ENCODE measurements at places on chromosomes 6 and 20. TPM values are rescaled to one million over a fixed set of nuclear protein-coding genes. Genes with fewer than 3 reads are reported as not detected.

DNA sequence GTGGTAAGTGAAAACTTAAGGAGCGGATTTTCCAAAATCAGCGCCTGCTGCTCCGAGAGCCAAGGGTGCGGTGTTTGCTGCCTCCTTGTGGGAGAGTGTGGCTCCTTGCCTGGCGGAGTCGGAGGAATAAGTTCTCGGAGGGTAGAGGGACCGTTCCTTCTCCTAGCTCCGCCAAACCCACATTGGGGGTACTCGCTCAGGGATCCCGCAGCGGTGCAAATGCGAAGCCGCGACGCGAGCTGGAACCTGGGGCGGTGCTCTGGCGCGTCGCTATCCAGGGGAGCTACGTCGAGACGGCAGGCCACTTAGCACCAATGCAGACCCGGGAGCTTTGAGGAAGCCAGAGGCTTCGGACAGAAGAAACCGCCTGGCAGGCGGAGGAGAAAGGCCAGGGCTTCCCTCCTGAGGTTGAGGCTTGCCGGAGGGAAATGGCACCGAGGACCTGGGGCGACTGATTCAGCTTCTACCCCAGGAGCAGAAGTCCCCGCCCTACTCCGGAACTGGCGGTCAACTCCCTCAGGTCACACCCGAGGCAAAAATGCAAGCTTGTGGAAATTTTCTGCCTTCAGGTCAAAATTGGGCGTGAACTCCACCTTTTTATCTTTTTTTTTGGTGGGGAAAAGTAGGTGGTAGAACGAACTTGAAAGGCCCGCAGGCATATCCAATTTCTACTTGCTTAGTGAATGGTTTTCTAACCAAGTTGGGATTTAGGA, 5.7 kb upstream of the DDX43 start:
- peak; percentile 84 for DNase-seq
- peak overlapping the region; percentile 80 for H3K4me3 ChIP-seq

DNA sequence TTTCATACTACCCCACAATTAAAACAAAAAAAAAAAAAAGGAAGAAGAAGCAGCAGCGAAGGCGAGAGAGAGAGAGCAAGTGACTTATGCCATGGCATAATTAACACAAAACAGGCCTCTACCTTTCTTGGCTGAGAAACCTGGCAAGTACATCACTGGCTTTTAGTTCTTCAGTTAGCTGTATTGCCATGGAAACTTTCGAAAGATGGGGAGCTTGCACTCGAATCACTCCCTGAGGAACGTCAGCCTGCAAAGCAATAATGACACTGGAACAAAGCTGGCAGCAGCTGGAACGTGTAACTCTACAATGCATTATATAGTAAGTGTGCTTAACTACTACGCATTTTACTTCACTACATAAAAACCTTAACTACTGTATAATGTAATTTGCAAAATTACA, 126.1 kb downstream of the ARHGAP18 start:
- peaks cover 7% of the 10 kb centered on the region for H3K36me3 ChIP-seq
- no peak overlapping the region for H3K4me3 ChIP-seq
- no peak for DNase-seq
- no peaks in the 10 kb centered on the region for H3K27me3 ChIP-seq
- no peaks in the 10 kb centered on the region for H3K4me1 ChIP-seq

DNA sequence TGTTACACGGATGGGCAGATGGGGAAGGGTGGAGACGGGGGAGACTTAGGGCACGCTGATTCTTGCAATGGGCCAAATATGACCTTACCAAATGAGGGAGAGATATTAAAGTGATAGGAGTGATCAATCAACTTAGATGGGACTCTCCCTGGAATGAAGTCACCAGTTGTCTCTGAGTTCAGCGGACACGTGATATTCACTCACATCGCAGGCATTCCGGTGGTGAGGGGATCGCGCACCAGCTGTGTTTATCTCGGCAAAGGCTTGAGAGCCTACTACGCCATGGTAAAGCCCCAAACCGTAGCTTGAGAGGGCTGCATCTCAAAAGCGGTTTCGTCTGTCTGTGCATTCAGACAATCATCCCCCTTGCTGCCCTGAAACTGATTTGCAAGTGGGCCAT, 5.5 kb downstream of the BMP7 start:
- no peak overlapping the region for H3K27ac ChIP-seq
- peaks cover 1% of the 10 kb centered on the region for H3K4me1 ChIP-seq
- peaks cover 80% of the 10 kb centered on the region for H3K27me3 ChIP-seq
- H3K36me3 ChIP-seq: no peaks in the 10 kb centered on the region

Gene SYTL3
- total RNA-seq: 133 TPM

DNA sequence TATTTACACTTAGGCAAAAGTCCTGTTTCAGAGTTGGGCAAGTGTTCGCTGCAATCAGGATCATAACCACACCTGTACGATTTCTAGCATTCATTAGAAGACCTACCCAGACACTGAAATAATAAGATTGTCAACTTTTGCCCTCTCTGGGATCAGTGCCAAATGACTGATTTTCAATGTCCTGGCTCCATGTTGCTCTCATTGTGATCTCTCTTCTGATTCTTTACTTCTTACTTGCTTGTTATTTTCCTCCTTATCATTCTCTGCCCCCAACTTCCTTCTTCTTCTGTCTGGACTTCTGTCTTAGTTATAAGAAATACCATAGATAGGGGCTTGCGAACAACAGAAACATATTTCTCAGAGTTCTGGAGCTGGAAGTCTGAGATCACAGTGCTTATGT, 94.4 kb upstream of the BMP2 start:
- no peak overlapping the region for H3K27ac ChIP-seq
- H3K36me3 ChIP-seq: no peaks in the 10 kb centered on the region
- no peaks in the 10 kb centered on the region for H3K27me3 ChIP-seq
- H3K4me1 ChIP-seq: no peaks in the 10 kb centered on the region

DNA sequence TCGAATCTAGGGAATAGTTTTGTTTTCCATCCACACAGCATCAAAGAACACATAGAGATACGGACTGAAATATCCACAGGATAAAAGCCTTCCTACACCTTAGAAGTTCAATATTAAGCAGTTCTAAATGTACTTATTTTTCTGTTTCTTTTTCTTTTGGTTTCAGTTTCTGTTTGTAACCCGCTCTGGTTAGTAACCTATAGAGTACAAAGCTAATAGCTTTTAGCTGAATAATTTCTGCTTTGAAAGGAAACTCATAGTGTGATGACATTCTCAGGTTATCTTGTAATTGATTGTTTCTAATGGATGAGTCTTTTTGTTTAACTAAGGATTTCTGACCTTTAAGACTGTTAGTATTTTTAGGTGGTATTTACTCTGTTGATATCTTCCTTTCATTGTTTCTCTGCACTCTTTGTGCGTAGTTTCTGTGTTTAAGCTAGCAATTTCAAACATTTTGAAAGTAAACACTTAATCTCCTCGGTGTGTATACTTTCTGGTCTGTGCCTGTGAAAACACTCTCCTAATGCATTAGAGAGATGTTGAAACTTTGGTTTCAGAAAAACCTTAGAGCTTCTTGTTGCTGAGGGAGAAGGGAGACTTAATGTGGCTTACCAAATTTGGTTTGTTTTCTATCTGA, 385.5 kb downstream of the HDGFL1 start:
- H3K27me3 ChIP-seq: no peaks in the 10 kb centered on the region
- peak overlapping the region; percentile 51 for H3K27ac ChIP-seq
- no peaks in the 10 kb centered on the region for H3K36me3 ChIP-seq
- peaks cover 18% of the 10 kb centered on the region for H3K4me1 ChIP-seq
- peak overlapping the region; percentile 62 for H3K4me3 ChIP-seq

GRCh38 chr20:46959081-46959692, 64.5 kb downstream of the EYA2 start:
- peaks cover 25% of the 10 kb centered on the region for H3K27me3 ChIP-seq
- DNase-seq: no peak
- H3K4me1 ChIP-seq: peaks cover 2% of the 10 kb centered on the region

DNA sequence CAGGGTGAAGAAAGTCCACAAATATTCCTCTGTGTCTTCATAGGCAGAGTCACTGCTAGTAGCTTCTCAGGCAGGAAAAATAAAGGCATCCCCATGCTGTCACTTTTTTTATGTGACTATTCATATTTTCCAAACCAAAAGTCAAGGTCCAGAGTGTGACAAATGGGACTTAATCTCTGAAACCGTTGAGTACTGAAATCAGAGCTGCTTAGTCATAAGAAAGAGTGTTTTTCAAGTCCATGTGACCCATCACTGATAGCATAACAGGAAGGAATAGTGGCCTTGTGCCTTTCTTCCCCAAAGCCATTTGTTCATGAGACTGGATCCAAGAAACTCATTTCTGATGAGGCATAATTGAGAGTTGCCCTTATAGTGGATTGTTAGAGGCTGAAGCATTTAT, 210.3 kb upstream of the TSHZ2 start:
- no peaks in the 10 kb centered on the region for H3K27me3 ChIP-seq
- no peak for DNase-seq
- H3K36me3 ChIP-seq: no peaks in the 10 kb centered on the region
- no peak overlapping the region for H3K4me3 ChIP-seq
- H3K27ac ChIP-seq: no peak overlapping the region

Gene ANGPT4
- total RNA-seq: not detected

Gene LGSN
- total RNA-seq: 0.15 TPM

Gene TMEM74B
- 1.8 TPM for total RNA-seq

- no peaks in the 10 kb centered on the region for H3K4me1 ChIP-seq
- H3K4me3 ChIP-seq: no peak overlapping the region
- H3K27me3 ChIP-seq: no peaks in the 10 kb centered on the region
- H3K27ac ChIP-seq: no peak overlapping the region
- peaks cover 55% of the 10 kb centered on the region for H3K36me3 ChIP-seq
Measured at GRCh38 chr6:105346052-105346451, 56.8 kb downstream of the PREP start.

DNA sequence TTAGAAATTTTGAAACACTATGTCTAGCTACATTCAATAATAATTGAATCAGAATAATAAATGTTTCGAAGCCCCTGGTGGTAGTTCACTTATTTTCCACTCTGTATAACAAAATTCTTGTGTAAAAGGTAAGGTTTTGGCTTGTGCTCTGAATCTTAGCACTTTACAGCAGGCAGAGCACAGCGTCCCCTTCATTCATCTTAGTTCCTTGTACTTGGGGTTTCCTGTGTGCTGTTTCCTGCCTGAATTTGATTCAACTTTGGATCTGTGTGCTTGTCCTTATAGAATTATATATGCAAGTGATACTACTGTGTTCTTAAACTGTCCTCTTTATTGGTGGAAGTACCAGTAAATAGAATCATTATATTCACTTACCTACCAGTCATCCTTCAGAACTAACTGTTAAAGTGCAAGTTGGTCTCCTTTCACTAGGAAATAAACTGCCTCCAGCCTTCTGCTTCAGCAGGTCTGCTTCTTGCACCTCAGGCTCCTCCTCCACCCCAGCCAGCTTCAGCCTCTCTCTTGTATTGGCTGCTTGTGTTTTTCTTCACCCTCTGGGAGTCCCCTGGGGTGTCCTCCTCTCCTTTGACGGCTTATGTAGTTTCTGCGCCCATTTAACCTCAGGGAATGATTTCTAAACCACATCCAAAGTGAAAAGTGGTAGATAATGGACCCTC, 28.8 kb upstream of the TULP4 start:
- no peaks in the 10 kb centered on the region for H3K27me3 ChIP-seq
- peak overlapping the region; percentile 42 for H3K27ac ChIP-seq
- DNase-seq: peak; percentile 27
- peak overlapping the region; percentile 0 for H3K4me3 ChIP-seq
- H3K4me1 ChIP-seq: peaks cover 36% of the 10 kb centered on the region
- H3K36me3 ChIP-seq: no peaks in the 10 kb centered on the region

GRCh38 chr6:159729598-159730331, 2.5 kb downstream of the WTAP start:
- H3K27ac ChIP-seq: no peak overlapping the region
- H3K4me3 ChIP-seq: peak overlapping the region; percentile 86
- H3K36me3 ChIP-seq: peaks cover 43% of the 10 kb centered on the region
- peaks cover 60% of the 10 kb centered on the region for H3K4me1 ChIP-seq
- peak; percentile 23 for DNase-seq
- H3K27me3 ChIP-seq: no peaks in the 10 kb centered on the region

DNA sequence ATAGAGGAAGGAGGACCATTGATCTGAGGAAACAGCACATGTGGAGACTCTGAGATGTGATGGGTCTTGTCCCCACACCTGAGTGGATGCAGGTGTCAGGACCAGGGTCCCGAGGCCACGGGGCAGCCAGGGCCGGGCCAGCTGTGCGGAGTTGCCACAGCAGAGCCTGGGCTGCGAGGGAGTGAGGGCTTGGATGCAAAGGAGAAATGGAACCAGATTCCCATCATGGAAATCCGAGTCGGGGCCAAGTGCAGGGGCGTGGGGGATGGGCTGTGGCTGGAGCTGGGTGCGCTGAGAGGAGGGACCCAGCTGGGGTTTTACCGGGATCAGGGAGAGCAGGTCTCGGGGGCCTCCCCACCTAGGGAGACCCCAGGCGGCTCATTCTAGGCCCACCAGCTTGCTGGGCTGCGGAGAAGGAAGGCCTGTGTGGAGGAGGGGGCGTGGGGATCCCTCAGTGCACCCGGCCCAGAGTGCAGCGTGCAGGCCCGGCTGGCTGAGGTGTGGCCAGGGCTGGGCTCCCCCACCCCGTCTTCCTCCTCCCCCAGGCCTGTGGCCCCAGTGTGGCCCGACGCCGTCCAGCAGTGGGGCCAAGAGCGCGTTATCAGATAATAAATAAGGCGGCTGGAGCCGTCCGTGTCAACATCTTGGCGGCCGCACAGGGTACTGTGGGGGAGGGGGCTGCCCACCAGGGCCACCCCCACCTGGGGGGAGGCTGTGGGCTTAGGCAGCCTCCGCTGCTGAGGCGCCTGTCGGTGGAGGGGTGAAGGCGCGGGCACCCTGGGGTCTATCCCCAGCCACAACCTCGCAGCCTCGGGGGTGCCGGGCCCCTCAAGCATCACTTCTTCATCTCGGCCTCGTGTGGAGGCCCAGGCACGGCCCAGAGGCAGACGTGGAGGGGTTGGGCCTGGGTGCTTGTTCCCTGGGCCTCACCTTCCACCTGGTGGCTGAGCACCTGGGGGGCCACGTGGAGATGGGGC, 17.2 kb downstream of the GATA5 start:
- H3K4me1 ChIP-seq: no peaks in the 10 kb centered on the region
- no peaks in the 10 kb centered on the region for H3K36me3 ChIP-seq

GRCh38 chr20:14234666-14235295, 102.6 kb downstream of the FLRT3 start:
- no peak for DNase-seq

DNA sequence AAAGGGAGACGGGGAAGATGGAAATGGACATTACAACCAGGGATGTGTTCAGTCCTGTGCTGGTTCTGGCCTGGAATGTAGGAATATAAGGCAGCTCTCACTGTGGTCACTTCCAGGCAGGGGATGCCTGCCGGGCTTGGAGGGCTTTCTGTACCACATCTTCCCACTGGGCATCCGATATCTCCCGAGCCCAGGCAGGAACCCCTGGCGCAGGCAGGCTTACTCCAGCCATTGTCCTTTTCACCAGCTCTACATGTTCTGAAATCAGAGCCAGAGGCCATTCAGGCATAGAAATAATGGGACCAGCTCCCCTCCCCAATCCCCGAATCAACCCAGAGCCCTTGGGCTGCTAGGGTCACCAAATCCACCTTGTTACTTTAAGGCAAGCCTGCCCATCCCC, 1.4 kb downstream of the MEA1 start:
- H3K4me1 ChIP-seq: peaks cover 53% of the 10 kb centered on the region
- H3K27me3 ChIP-seq: no peaks in the 10 kb centered on the region
- no peak for DNase-seq
- H3K36me3 ChIP-seq: peaks cover 64% of the 10 kb centered on the region
- H3K27ac ChIP-seq: peak overlapping the region; percentile 27
